Adipocyte (in vitro differentiated cells): ENCODE measurements at places on chromosomes 5 and 9.

- no peak for DNase-seq
Measured at GRCh38 chr5:180641566-180641900, 7.9 kb downstream of the FLT4 start.

DNA sequence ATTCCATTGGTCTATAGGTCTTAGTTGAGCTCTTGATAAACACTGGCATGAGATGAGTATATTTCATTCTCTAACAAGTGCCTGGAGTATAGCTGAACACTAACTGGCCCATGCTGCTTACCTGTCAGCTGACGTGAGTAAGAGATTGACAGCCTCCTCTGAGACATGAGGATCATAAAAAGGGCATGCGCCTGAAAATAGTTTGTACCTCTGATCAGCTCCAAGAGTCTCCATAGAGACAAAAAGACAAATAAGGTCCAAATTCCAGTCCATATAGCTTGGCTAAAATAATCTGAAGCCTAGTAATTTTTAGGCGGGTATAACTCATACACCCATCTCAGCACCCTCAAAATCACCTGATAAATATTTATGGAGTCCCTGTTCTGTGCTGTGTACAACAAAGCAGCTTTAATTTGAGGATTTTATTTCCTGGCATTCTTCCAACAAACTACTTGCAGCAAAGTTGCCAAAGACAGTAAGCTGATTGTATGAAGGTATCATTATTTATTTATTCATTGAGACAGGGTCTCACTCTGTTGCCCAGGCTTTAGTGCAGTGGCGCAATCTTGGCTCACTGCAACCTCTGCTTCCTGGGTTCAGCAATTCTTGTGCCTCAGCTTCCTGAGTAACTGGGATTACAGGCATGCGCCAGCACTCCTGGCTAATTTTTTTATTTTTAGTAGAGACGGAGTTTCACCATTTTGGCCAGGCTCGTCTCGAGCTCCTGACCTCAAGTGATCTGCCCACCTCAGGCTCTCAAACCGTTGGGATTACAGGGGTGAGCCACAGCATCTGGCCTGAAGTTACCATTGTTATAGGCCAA lies 16.2 kb upstream of the FSD1L start:
- DNase-seq: no peak

DNA sequence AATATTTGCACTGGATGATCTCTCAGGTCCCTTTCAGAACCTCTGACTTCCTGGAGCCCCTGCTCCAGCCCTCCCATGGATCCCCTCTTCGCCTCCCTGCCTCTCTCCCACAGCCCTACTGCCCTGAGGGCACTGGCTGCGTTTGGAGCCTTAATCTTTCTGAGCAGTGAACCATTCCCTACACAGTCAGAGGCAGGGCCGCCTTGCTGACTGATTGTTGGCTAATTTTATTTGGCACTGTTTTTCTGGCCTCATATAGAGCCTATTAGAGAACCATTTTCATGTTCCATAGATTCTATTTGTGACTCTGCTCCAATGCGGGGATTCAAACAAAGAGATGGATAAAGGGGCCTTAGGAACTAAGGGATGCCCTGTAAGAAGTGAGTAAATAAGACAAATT lies 91.1 kb downstream of the BRINP1 start:
- no peak for DNase-seq

GRCh38 chr5:14752497-14753071 lies 88.1 kb downstream of the OTULIN start:
- no peak for DNase-seq
